BJ (cell line): ENCODE measurements at places on chromosomes 11 and 22.
A peak's percentile ranks its signal among the peaks of the same experiment; 100 is the strongest.

GRCh38 chr22:33796494-33796893 lies 123.8 kb downstream of the LARGE1 start:
- no peak for DNase-seq

DNA sequence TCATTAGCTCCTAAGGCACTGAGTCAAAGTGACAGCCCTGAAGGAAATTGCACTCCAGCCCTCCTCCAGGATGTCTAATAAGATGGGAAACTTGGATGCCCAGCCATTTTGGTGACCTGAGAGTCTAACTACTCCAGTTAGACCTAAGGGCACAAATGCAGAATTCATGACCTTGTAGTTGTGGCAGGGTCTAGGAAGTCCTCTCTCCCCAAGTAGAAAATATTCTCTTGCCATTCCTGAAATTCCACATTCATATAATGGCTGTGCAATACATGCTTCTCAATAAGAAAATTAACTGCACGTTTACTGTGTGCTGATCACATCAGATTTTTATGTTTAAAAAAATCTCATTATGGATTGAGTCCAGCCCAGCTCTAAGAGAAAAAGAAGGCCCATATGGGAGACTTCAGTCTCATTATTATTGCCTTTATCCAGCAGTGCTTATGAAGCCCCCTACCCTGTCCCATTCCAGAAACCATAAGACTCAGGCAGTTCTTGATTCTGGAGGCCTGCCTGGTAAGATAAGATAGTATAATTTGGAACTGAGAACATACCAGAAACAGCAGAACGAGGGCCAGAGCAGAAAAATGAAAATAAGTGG lies 133.7 kb upstream of the LDLRAD3 start:
- no peak for DNase-seq

GRCh38 chr11:120909676-120910416 lies 114.1 kb upstream of the TBCEL start:
- DNase-seq: no peak

- no peak for DNase-seq
These were observed 10.0 kb downstream of the GATD1 start for GRCh38 chr11:767238-767637.

- DNase-seq: no peak
These were observed 4.8 kb upstream of the FTH1 start for GRCh38 chr11:61972112-61972671.

- no peak for DNase-seq
These were observed 2.2 kb upstream of the TUT1 start for GRCh38 chr11:62593434-62594044.

DNA sequence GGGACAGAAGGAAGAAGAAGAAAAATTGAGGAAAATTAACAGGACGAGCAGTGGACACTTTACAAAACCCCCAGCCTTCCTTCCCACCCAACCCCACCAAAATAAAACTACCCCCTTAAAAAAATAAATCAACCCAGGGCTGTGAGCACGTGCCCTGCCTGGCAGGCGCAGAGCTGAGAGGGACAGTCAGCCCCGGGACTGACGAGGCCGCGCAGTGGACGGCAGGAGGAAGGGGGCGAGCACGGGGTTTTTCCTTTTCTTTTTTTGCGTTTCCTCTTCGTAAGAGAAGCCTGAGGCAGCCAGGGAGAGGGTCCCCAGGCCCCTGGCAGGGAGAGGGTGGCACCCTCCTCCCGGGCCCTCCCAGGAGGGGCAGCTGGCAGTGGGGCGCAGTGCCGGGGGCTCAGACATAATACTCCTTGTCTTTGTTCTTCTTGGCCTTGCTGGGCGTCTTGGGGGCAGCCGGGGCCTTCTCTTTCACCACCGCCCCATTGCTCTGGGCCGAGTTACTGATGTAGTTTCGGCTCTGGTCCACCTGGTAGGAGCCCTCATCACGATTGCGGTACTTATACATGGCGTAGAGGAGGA lies 15.9 kb downstream of the SLC22A12 start:
- no peak for DNase-seq

GRCh38 chr11:272195-272930 lies 5.8 kb upstream of the NLRP6 start:
- DNase-seq: no peak

GRCh38 chr11:77211040-77211451 lies 83.0 kb downstream of the MYO7A start:
- no peak for DNase-seq

- DNase-seq: no peak
These were observed 92.0 kb upstream of the ISX start for GRCh38 chr22:34973926-34974325.

GRCh38 chr11:76785513-76785912 lies 2.4 kb downstream of the TSKU start:
- DNase-seq: no peak

DNA sequence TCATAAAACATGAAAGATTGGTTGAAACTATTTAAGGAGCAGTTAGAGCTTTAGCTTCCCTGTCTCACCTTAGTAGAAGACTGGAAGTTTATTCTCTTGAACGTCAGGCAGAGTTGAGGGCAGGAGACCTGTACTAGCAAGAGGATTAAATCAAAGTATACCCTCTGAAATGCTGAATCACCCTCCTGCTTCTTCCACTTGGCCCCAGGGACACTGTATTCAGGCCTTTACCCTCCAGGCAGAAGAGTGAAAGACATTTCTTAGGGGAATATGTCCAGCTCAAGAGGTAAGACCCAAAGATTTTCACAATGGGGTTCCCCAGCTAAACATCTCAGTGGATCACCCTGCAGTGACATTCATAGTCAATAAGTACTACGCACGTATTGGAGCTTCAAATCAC lies 11.9 kb downstream of the APOA4 start:
- DNase-seq: no peak

GRCh38 chr11:125263268-125263790 lies 98.8 kb downstream of the PKNOX2 start:
- peak; percentile 100 for DNase-seq

- no peak for DNase-seq
These were observed 76.6 kb upstream of the NARS2 start for GRCh38 chr11:78651136-78651775.

DNA sequence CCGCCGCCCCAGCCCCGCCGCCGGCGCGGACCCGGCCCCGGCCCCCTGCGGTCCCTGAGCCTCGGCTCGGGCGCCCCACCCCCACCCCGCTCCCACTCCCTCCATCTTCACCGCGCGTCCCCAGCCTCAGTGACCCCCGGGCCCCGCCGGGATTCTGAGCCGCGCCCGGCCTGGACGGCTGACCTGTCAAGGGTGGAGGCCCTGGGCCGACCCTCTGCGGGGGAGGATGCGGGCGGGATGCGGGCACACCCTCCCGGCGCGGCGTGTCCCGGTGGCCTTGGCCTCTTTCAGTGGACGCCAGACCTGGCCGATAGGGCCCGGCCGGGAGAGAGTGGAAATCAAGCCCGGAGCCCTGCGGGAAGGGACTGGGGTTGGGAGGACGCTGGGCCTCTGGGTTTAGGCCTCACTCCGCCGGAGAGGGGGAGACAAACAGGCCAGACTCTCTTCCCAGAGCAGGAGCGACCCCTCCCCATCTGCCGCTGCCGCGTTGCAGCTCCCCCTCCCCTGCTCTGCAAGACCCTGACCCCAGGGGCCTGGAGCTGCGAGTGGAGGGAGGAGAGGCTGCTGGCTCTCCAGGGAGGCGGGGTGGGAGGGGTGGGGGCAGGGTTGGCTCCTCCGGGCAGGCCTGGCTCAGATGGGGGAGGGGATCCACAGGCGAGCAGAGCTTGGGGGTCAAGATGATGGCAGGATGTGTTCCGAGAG lies 525 bp downstream of the MAPK8IP2 start:
- no peak for DNase-seq

GRCh38 chr11:15976433-15977045 lies 379.8 kb downstream of the SOX6 start:
- DNase-seq: no peak

- no peak for DNase-seq
These were observed 1.2 kb downstream of the MAP4K2 start for GRCh38 chr11:64801561-64802369.

DNA sequence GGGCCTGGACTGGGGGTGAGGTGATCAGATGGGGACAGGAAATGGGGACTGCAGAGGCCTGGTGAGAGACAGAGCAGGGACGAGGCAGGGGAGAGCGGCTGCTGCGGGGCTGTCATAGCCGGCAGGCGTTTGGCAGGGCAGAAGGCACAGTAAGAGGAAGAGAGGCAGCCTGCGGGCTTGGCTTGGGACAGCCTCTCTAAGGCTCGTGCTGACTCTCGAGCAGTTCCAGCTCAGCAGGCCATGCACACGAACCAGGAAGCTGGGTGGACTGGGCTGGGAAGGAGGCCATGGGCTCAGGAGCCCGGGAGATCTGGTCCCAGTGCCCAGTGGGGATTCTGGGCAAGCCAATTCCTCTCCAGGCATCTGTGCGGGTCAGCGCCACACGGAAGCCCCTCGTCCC lies 19.6 kb upstream of the EIF3D start:
- no peak for DNase-seq

- DNase-seq: no peak
These were observed 193.8 kb downstream of the DBX1 start for GRCh38 chr11:19966441-19966840.

GRCh38 chr22:48821346-48821690 lies 1006.4 kb downstream of the BRD1 start:
- DNase-seq: no peak

GRCh38 chr22:42317691-42318547 lies 47.5 kb upstream of the TCF20 start:
- DNase-seq: no peak

DNA sequence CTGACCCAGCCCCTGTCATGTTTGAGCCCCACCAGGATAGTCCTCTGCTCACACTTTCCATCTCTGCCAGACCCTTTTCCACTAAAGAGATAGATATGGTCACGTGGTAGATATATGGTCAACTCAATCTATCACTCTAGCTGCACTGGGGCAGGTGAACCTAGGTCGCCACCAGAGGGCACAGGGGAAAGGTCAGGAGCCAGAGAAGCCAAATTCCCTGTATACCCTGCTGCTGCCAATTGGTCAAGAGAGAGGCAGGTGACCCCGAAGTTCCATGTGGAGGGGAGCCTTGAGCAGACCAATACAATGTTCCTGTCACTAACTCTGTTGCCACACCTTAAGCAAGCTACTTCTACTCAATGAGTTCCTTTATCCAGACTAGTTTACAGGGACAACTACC lies 101.1 kb upstream of the GALNT18 start:
- no peak for DNase-seq

DNA sequence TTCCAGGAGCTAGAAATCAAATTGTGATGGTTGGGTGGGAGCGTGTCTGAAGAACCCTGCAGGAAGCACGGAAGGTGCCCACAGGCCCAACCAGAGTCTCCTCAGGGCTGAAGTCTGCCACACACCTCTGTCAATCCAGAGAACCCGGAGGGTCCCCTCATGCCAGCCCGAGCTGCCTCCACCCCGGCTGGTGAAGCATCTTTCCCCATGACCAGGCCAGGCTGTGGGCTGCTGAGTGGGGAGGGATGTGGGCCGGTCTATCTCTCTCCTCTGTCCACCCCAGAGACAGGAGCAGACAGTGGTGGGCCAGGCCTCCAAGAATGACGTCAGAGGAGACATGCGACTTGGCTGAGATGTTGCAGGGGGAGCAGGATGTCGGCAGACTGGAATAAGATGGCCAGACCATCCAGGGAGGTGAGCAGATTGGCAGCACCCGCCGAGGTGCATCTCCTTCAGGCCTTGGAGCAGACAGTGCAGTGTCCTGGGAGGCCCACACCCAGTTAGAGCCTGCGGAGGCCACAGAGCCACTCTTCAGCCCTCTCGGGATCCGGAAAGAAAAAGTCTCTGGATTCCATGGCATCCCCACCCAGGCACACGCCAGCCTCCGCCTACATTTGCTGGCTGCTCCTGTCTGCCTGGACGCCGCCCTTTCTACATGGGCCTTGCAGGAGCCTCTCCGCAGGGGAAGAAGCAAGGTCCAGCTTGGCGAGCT lies 1524.9 kb downstream of the BRD1 start:
- DNase-seq: no peak

GRCh38 chr22:50599816-50600455 lies 657 bp upstream of the MAPK8IP2 start:
- DNase-seq: no peak

- DNase-seq: no peak
These were observed 429 bp upstream of the SNX15 start for GRCh38 chr11:65026810-65027209.

DNA sequence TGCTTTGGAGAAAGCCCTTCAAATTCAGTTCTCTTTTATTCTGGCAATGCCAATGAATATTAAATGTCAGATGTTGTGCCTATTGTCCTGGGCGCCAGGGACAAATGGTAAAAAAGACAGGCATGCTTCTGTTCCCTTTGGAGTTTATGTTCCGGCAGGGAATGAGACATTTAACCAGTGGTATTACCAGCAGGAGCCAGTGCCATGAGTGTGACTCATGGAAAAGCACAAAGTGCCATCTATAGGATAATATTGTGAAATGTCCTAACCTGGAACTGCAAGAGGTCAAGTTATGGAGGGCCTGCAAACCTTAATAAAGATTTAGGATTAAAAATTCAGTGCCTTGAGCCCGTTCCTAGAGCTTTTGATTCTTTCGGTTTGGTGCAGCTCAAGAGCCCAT lies 39.5 kb downstream of the REXO2 start:
- DNase-seq: no peak

DNA sequence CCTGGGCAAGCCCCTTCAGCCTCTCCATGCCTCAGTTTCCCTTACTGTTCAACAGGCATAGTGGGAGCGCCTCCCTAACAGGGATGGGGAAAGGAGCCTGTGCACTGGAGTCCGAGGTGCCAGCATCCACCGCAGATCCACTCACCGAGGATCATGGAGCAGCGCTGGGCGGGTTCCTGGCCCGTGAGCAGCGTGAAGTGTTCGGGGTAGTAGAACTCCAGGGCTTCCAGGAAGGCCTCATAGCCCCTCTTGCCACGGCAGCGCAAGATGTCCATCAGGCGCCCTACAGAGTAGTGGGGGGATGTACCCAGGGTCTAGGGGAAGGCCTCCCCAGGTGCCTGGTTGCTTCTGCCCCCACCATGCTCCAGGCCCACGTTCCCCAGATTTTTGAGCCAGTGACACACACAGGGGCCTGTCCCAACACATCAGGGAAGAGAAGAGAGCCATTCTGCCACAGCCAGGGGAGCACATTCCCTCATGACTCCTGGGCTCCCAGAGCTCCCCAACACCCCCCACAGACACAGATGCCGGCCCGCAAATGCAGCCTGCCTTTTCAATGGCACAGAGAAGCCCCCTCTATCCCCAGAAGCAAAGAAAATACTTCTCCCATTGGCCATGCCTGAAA lies 1.3 kb downstream of the CARD10 start:
- DNase-seq: no peak

DNA sequence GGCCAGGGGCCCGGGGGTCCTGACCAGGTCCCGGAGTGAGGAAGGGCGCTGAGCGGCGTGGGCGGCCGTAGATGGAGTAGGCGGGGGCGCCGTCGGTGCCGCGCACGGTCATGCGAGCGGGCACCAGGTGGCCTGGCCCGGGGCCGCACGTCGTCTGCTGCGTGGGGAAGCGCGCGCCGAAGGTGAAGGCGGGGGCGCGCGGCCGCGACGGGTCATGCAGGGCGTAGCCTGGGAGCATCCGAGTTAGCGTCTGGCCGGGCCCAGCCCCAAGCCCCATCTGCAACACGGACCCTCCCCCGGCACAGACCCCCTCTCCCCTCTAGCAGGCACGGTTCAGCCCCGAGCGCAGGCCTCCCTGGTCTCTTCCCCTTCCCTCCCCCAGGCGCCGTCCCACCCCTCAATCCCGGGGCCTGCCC lies 1.7 kb upstream of the TYMP start:
- DNase-seq: no peak
